ACHN (cell line): ENCODE measurements at places on chromosomes 7 and 10.

DNA sequence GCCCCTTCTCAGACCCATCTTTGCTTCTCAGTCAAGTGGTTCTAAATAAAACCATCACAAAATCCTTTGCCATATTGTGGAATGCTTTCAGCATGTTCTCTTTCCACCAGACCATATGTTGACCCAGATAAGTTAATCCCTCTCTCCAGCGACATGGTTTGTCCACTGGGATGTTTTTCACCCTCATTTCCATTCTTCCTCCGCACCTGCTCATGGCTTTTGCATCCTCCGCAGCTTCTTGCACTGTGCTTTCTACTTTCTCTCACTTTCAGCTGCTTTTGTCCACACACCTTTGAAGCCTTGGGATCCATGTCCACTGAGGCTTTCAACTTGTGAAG, 52.3 kb upstream of the WAC start:
- no peak for DNase-seq

- DNase-seq = no peak
Observed at GRCh38 chr7:132872034-132872433, 209.9 kb downstream of the CHCHD3 start.

DNA sequence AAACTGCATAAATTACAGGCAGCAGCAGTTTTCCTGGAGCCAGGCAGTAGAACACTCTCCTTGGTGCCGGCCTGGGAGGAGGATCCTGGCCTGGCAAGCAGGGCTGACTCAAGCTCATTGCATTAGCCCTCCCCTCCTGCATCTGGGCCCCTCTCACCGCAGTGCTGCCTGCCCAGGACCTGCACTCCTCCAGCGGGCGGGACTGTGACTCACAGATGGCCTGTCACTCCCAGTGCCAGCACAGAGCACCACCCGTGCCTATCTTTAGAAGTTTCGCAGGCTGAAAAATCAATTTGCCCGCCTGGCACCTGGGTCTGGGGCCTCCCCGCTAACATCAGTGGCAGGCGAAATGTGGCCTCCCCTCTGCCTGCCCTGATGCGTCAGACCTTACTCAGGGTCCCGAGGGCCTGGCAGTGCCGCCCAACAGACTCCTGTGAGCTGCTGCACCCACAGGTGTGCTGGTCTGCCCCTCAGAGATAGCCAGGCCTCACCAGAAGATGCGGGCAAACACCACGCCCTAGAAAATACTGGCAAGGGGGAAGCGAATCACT, 123.8 kb downstream of the KCNMA1 start:
- peak; percentile 95 for DNase-seq

DNA sequence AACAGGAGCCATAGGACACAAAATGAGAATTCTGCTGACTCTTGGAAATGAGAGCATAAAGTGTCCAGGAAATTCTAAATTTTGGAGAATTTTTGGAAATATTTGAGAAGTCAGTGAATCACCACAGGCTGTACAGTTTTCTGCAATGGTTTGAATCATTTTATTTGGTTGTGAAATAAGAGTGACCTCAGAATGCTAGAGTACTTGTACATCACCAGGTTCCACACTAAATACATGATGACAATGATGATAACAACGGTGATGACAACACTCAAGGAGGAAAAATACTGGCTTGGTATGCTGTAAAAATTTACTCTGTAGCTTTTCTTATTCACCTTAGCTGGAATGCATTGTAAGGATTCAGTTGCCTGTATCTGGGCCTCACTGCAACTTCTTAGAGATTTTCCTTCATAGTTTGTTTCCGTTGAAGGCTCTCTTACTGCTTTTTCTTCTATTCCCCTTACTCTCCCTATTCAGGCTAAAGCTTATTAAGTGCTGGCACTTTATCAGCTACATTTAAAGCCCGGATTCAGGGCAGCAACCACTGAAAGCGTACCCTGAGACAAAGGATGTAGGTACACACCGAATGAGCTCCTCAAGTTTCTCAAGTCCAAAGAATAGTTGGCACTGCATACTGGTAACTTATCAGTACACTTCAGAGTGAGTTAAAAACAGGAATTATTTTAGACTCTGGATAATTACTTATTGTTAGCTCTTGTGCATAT, 30.2 kb upstream of the NME8 start:
- no peak for DNase-seq

- DNase-seq = peak; percentile 99
Observed at GRCh38 chr10:71766717-71767419, 6.5 kb downstream of the VSIR start.

DNA sequence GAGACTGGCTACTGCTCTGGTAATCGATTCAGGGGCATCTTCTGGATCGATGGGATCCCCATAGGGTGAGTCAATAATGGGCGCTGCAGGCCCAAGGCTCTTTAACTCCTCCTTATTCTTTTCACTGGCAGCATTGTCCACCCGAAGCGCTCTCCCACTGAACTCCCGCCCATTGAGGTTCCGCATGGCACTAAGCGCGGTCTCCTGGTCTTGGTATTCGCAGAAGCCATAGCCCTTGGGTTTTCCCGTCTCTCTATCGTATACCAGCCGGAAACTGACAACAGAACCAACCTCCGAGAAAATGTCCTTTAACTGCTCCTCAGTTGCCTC, 285 bp downstream of the CSTF2T start:
- no peak for DNase-seq

- DNase-seq = no peak
Observed at GRCh38 chr7:44959433-44959951, 19.3 kb downstream of the MYO1G start.

DNA sequence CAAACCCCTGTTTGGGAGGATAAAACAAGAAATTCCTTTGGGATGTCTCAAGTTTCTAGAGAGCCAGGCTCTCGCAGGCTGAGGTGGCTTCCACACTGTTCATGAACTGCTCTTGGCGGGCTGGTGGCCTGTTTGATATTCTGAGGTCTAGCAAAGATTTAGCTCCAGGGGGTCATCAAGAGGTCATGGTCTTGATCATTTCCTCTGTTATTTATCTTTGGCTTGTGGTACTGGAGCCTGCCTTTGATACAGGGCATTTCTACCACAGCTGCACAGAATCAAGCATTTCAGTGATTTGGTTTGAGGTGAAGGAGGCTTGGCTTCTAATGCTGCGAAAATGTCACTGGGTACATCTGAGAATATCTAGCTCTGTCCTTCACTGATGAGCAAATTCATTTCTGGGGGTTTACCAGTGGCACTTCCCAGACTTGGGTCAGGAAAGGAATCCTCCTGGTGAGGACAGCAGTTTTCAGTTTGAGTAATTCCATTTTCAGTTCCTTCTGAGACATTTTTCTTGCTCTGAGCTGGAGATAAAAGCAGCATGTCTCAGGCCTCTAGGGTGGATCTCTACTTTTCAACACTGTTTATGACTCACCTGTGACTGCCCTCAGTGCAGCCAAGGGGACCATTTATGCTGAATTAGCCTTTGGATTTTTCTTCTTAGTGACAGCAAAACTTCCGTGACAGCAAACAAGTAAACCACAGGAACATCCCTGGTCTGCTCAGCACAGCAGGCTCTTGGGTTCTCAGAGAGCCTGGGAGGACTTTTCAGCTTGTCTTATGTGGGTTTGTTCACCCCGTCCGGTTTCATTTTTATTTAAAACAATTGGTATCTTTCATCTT, 312.0 kb downstream of the RNLS start:
- no peak for DNase-seq
